ENCODE measurements at places on chromosomes 1 and 21.

- DNase-seq = no peak
These were observed 64.4 kb upstream of the GRHL3 start for GRCh38 chr1:24254783-24255182.

GRCh38 chr1:9278116-9278515, 14.6 kb upstream of the SPSB1 start:
- DNase-seq = no peak

DNA sequence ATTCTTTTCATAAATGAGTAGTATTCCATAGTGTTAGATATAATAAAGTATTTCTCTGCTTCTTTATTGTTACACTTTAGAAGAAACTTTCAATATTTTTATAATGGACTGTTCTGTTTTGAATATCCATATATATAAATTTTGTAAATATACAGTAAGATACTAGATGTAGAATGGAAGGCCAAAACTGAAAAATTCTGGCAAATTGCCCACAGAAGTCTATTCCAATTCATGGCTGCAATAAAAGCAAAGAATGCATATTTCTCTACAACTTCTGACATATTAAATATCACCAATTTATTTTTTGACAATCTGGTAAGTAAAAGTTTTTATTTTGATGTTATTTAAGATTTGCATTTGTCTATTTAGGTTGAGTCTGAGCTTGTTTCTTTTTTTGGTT, 532.5 kb downstream of the NCAM2 start:
- no peak for DNase-seq

DNA sequence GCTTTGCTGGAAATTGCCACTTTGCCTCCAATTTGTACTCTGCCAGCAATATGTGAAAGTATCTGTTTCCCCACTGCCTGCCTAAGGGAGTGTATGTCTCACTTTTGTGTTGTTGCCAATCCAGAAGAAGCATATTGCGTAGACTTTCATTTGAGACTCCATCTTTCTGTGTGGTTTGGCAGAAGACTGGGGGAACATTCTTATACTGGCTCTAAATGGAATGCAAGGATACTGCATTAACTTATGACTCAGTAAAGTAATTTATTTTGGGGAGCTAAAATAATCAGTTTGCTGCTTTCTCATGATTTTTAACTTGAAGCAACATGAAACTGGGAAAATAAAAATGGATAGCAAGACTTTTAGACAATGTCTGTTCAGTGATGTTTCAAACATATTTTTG, 107.7 kb upstream of the TMPRSS2 start:
- DNase-seq = no peak

DNA sequence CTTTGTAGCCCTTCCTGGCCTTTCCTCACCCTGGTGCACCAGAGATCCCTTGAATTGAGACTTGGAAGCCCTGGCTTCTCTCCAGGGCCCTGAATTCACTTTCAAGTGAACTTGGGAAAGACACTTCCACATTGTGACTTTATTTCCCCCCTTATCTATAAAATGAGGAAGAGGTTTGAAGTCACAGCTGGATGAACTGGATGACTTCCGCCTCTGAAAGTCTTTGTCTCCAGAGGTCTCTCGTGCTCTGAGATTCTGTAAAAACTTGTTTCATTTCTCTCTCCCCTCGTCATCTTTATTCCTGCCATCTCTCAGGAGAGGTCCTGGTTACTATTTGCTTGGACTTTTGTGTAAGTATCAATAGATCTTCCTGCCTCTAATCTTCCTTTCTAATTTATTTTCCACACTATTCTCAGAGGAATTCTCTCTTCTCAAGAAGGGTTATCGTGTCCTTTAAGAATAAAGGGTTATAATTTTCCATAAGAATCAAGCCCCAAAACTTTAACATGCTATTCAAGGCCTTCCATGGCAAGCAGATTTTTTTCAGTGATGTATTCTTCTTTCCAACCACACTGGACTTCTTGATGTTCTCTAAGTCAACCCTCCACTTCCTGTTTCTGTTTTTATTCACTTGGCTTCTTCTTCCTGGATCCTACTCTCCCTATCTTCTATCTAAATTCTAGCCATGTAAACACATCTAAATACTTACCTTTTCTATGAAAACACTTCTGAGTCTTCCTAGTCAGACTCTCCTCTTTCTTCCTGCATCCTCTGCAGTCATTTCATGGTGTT, 6.5 kb upstream of the RPTN start:
- no peak for DNase-seq

DNA sequence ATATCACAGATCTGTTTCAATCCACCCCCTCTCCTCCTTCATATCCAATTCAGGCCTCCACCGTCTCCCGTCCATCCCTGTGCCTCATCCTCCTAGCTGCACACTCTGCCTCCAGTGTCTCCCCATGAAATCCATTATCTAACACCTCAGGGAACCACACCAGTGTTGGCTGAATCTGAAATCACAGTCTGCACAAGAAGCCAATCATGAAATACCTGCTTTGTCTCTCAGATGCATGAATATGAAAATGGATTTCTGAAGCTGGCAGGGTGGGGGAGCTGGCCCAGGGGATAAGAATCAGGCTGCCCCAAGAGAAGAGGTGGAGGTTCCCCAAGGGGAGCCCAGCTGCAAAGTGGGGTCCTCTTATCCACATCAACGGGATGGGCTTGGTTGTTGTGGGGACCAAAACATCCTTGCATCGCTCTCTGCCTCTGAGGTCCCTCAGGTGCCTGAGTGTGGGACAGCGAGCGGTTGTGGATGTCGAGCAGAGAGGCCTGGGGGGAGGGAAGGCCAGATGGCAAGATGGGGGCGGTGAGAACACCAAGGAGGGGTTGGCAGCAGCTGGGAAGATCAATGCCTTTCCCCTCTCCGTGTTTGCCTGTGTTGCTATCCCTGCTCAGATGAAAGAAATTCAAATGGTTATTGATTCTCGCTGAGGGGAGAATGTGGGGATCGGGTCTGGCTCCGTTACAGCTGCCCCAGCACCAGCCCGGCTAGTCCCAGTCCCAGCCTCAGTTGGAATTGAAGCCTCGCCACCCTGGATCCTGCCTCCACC, 237.3 kb upstream of the POU3F1 start:
- DNase-seq = no peak

DNA sequence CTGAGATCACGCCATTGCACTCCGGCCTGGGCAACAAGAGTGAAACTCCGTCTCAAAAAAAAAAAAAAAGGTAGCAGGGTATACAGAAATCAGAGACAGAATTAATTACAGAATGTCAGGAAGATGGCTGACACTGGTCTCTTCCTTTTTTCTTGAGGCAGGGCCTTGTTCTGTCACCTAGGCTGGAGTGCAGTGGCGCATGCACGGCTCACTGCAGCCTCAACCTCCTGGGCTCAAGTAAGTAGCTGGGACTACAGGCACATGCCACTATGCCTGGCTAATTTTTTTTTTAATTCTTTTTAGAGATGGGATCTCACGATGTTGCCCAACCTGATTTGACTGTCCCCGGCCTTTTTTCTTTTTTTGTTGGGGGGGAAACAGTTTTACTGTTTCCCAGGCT, 16.4 kb downstream of the RNU5D-1 start:
- DNase-seq = no peak

DNA sequence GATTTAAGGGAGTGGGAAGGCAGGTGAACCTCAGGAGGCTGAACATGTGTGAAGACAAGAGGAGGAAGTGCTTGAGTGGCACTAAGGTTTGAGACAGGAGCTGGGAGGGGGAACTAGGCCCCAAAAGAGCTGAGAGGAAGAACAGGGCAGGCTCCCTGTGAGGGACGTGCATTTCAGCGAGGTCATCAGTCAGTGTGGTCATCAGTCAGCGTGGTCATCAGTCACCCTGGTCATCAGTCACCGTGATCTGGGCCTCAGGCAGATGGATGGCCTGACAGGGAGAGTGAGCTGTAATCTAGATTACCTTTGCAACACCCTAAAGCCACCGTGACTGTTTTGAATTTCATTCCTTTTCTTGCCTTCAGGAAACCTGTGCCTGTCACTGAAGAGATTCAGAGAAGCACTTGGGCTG, 29.1 kb downstream of the VTCN1 start:
- no peak for DNase-seq

GRCh38 chr1:204499511-204500468, 5.2 kb upstream of the PIK3C2B start:
- DNase-seq = no peak

DNA sequence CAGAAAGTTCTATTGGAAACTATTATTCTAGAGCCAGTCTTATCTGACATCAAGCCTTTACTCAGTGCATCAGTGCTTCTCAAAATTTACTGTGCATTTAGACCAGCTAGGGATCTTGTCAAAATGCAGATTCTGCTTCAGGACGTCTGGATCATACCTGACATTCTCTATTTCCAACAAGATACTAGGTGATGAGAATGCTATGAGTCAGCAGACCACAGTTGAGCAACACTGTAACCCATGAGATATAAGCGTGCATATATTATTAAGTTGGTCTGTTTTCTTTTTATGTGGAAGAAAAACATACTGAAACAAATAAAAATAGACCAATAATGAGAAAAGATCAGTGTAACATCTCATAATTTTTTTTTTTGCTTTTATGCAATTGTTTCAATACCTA, 40.4 kb upstream of the KCNH1 start:
- no peak for DNase-seq

DNA sequence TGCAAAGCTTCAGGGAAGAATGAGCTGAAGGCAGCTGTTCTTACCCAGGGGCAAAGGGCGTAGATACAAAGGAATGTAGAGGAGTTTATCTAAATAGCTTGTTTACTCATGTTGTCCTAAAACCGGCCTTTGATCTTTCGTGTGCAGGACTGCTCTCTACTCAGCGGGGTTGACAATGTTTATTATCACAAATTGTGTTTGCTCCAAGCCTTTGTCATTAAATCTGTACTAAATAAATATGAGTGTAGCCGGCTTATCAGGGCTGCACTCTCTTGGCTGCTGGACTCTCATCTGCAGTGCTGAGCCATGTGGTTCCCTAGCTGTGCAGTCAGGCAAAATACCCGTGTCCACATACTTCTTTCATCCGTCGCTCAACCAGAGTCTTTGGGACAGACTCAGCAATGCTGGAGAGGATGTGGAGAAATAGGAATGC, 199.0 kb downstream of the LBR start:
- DNase-seq = no peak

Measured in pancreas (tissue), 10 donors.